Posterior vena cava (tissue), 2 donors: ENCODE measurements at places on chromosomes 5 and 9. TPM values are rescaled to one million over a fixed set of nuclear protein-coding genes. Genes with fewer than 3 reads are reported as not detected.

PHYHD1 gene
- 24.8 TPM for total RNA-seq

- DNase-seq, result no peak
These were observed 641.9 kb upstream of the RORB start for GRCh38 chr9:73855206-73855605.

- DNase-seq, result no peak
These were observed 22.6 kb upstream of the NMUR2 start for GRCh38 chr5:152427721-152428120.

GRCh38 chr5:142911170-142911569 lies 141.0 kb downstream of the ARHGAP26 start:
- no peak for DNase-seq

GRCh38 chr9:128339761-128340690 lies at the start of gene SLC27A4:
TSS of gene SLC27A4 (plus strand) at chr9:128340527. CDS start at chr9:128343133, 2,606 bp downstream.
- DNase-seq, result peak; percentile 88

- peak; percentile 92 for DNase-seq
These were observed 13.4 kb upstream of the JADE2 start for GRCh38 chr5:134511796-134512660.
